Activated CD8-positive, alpha-beta memory T cell treated with anti-CD3 and anti-CD28 coated beads for 1 hour (primary cell): ENCODE measurements at places on chromosomes 12 and 14.

GRCh38 chr12:70359458-70360197 lies 6.5 kb upstream of the KCNMB4 start:
- no peak for DNase-seq

DNA sequence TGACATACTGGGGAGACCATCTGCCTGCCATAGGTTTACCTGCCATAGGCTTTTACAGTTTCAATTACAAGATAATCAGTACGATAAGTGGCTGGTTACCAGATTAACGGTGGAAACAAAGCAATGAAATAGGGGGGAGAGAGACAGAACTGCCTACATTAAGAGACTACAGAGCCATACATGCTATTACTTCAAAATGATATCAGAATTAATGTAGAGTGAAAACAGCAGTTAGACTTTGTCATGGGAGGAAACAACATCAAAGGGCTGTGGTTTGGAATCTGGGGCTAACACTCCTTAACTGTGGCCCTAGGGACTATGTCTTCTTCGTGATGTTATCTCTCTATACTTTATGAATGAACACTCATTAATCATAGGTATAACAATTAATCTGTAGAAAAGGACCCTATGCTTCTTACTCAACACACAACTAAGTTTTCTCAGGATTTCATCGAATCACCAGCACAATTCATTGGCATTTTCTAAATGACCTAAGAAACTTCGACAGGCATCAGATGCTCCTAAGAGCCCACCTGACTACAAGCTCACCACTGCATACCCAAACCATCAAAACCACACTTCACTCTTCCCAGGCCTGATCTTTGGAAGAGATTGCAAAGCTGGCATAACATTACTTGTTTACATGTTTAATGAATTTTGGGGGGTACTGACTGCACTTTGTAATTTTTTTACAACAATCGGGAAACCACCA lies 475.6 kb upstream of the SOX5 start:
- no peak for DNase-seq

DNA sequence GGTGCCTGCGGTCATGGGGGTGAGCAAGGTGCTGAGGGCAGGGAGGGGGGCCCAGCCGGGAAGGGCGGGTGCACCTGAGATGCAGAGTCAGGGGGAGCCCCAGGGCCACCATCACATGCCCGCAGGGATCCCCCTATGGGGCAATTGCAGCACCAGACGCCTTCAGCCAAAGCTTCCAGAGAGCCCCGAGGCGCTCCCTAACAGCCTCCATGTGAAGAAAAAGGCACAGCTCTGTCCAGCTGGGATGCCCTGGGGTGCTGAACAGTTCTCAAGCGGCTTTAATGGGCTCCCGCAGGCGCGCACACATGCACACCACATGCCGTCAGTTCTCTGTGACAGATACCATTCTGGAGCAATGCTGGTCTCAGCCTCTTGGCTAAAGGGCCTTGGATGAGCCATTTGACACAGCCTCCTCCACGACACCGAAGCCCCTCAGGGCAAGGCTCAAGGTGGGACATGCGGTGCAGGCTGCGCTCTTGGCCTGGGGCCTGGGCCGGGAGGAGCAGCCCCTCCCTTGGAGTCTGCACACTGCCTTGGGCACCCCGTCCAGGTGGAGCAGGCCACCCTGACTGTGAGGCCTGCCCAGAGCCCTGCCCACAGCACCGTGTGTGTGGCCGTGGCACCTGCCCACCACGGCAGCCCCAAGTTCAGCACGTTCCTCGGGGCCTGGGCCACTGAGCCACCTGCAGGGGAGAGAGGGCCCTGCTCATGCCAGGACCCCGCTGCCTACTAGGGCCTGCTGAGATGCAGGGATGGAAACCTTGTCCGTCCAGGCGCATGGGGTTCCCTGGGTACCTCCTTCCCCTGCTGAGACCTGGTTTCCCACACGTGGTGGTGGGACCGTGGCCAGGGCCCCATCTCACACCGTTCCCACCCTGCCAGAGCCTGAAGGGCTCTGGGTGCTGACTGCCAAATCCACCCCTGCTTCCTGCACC lies 7.7 kb downstream of the XRCC3 start:
- DNase-seq: no peak

- DNase-seq: no peak
These were observed 82.9 kb downstream of the BCL2L14 start for GRCh38 chr12:12153596-12153995.
